ENCODE measurements at places on chromosomes 11 and 22.

GRCh38 chr11:28697920-28698827 lies 590.0 kb downstream of the METTL15 start:
- DNase-seq = peak; percentile 46

- DNase-seq = peak; percentile 37
These were observed 63.5 kb downstream of the SIK2 start for GRCh38 chr11:111665777-111666176.

- DNase-seq = peak; percentile 91
These were observed 3.8 kb downstream of the FJX1 start for GRCh38 chr11:35622070-35622469.

- DNase-seq = no peak
These were observed 1077.3 kb downstream of the OPCML start for GRCh38 chr11:132455044-132455443.

GRCh38 chr22:44920183-44920582 lies 89.6 kb downstream of the PHF21B start:
- DNase-seq = no peak

GRCh38 chr11:45104006-45104789 lies 42.2 kb upstream of the PRDM11 start:
- DNase-seq = no peak

DNA sequence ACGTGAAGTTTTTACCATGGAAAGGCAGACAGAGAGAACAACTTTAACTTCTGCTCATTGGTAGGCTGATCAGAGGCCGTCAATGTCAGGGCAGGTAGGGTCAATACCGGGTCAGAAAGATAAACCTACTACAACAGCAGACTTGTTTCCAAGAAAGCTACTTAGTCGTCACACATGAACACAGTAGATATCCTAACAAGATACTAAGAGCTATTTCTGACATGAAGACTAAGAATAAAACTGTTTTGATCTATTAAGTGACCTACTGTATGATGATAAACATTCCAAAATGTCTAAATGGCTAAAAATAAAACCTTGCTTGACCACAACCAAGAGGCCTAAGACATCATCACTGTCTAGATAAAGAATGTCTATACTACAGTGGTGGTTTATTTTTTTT lies 231.3 kb downstream of the CADM1 start:
- DNase-seq = no peak

DNA sequence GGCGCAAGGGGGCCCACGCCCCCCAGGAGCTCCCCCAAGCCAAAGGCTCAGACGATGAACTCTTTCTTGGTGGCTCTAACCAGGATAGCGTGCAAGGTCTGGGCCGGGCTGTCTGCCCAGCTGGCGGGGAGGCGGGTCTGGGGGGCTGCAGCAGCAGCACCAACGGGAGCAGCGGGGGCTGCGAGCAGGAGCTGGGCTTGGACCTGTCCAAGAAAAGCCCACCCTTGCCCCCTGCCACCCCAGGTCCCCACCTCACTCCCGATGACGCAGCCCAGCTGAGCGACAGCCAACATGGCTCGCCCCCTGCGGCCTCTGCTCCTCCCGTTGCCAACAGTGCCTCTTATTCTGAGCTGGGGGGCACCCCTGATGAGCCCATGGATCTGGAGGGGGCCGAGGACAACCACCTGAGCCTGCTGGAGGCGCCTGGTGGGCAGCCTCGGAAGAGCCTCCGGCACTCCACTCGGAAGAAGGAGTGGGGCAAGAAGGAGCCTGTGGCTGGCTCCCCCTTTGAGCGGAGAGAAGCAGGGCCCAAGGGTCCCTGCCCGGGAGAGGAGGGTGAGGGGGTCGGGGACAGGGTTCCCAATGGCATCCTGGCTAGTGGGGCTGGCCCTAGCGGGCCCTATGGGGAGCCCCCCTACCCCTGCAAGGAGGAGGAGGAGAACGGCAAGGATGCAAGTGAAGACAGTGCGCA lies 21.6 kb upstream of the TMEM191C start:
- no peak for DNase-seq

GRCh38 chr11:67308031-67308866 lies 4.9 kb downstream of the SSH3 start:
- no peak for DNase-seq

- peak; percentile 49 for DNase-seq
These were observed 171.5 kb downstream of the SBF2 start for GRCh38 chr11:10122326-10123197.

DNA sequence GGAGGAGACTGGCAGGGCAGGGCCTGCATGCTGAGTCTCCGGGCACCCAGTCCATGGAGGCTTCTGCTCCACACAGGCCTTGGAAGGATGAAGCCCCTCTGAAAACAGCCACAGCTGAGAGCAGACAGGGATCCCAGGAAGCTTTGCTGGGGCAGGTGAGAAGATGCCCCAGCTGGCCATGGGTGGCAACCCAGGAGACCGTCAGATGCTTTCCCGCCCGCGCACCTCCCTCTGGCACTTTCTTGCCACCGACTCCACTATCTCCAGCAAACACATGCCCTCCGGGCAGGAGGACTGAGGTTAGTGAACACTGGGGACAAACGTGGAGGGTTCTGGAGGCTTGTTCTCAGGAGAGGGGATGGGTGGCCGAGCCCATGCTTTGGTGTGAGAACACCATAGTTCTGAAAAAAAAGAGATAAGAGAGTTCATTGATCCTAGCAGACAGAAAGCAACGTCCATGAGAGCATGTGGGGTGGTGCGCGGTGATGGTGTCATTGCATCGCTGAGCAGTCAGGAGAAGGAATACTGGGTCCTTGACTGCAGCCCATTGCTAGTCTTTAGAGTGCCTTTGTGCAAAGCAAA lies 2.3 kb downstream of the C1QTNF6 start:
- no peak for DNase-seq

DNA sequence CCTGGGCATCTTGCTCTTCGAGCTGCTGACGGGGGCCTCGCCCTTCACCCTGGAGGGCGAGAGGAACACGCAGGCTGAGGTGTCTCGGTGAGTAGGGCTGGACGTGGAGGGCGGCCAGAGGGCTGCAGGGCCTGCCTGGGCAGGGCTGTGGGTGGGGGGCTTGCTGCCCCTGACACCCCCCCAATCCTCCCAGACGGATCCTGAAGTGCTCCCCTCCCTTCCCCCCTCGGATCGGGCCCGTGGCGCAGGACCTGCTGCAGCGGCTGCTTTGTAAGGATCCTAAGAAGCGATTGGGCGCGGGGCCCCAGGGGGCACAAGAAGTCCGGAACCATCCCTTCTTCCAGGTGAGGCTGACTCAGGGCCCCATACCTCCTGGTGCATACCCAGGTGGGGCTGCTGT lies 2.7 kb downstream of the RPS6KA4 start:
- DNase-seq = no peak

DNA sequence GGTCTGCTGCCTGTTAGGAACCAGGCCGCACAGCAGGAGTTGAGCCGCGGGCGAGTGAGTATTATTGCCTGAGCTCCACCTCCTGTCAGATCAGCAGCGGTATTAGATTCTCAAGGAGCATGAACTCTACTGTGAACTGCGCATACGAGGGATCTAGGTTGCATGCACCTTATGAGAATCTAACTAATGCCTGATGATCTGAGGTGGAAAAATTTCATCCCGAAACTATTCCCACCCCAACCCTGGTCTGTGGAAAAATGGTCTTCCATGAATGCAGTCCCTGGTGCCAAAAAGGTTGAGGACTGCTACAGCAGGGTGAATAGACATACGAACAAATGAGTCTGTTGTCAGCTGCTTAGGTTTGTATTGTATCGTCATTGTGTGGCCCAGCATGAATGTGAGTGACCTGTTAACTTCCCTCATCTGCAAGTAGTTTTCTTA lies 29.8 kb downstream of the RNF141 start:
- no peak for DNase-seq

- no peak for DNase-seq
These were observed 16.0 kb downstream of the MRE11 start for GRCh38 chr11:94477624-94478023.

- DNase-seq = no peak
These were observed 14.2 kb upstream of the TLCD5 start for GRCh38 chr11:120310870-120311269.

GRCh38 chr11:35192347-35192746 lies 53.4 kb downstream of the CD44 start:
- DNase-seq = peak; percentile 59

GRCh38 chr11:1834779-1835670 lies at the start of gene SYT8:
Gene SYT8, plus strand, starts transcription at chr11:1834990. Its CDS starts 116 bp downstream, at chr11:1835106.
- DNase-seq = no peak

GRCh38 chr11:75996523-75997442 lies 181.8 kb downstream of the UVRAG start:
- peak; percentile 15 for DNase-seq

DNA sequence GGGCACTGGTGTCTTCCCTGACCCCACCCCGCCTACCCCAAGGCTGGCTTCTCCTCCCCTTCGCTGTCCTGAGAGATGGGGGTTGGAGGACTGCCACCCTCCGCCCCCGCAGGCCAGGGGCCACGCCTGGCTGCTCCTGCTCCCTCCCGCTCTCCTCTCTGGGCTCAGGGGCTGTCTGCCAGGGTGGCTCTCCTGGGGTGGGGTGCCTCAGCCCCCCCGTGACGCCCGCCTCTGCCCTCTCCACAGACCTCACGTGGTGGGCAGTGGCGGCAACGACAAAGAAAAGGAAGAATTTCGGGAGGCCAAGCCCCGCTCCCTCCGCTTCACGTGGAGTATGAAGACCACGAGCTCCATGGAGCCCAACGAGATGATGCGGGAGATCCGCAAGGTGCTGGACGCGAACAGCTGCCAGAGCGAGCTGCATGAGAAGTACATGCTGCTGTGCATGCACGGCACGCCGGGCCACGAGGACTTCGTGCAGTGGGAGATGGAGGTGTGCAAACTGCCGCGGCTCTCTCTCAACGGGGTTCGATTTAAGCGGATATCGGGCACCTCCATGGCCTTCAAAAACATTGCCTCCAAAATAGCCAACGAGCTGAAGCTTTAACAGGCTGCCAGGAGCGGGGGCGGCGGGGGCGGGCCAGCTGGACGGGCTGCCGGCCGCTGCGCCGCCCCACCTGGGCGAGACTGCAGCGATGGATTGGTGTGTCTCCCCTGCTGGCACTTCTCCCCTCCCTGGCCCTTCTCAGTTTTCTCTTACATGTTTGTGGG lies 8.1 kb downstream of the RCOR2 start:
- no peak for DNase-seq

DNA sequence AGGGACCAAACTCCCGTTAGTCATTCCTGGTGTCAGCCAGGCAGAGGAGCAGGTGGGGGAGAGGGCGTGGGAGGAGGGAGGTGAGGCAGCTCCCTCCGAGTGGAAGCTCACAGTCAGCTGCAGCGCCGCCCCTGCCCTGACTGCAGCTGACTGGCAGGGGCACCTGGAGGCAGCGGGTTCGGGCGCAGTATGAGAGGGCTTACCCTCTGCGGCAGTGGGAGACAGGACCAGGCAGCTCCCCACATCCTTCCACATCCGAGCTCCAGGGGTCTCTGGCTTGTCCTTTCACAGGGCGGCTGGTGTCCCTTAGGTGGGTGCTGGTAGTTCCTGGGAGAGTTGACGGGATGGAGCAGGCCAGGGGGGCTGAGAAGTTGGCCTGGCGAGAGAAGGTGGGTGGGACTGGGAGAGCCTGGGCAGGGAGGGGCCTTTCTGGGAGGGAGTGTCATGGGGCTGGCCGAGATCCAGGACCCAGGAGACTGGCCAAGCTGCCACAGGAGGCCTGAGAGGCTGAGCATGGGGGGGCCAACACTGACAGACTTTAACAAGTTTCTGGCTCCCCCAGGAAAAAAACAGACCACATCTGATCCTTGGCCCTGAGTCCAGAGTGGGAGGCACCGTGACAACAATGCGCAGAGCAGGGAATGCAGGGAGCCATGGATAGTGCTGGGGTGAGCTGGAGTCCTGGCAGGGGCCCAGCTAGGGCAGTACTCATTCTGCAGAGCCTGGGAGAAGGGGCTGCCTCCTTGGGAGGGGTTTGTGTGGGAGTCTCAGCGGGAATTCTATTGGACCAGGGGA lies 4.9 kb downstream of the ADORA2A start:
- peak; percentile 32 for DNase-seq

DNA sequence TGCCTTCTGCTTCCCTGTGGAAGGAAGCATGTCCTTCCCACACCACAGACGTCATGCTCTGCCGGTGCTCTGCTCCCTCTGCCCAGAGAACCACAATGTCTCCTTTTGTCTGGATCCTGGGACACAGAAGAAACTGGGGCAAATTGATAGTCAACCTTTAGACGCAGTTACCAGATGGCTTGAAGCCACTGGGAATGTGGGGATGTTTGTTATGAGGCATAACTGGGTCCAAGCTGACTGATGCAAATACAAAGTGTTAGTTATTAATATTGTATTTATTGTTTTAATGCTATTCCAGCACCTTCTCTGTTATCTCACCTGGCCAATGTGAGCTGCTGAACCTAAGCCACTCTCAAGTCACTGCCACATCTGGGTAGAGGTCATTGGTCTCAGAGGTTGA lies 322.2 kb downstream of the SHANK2 start:
- no peak for DNase-seq

- DNase-seq = no peak
These were observed 7.7 kb upstream of the GLYATL1B start for GRCh38 chr11:59078435-59078834.

DNA sequence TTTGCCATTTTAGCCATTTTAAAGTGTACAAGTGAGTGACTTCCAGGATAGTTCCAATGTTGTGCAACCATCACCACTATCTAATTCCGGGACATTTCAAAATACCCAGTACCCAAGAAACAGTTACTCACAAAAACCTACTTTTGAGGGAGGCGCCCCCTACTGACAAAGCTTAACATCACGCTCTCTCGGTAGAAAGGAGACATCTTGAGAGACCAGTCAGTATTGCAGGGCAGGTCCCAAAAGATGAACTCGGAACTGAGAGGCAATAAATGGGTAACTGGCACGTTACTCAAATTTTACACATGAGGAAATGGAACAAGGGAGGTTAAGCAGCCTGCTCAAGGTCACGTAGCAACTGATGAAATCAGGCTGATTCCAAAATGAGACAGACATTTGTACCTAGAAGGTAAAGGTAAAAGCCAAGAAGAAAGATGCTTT lies 50.0 kb upstream of the POU2AF1 start:
- peak; percentile 65 for DNase-seq

All from AG10803 (cell line).